Stomach (tissue), 19 donors: ENCODE measurements at places on chromosomes 7 and 10. TPM values are rescaled to one million over a fixed set of nuclear protein-coding genes. Genes with fewer than 3 reads are reported as not detected.

GRCh38 chr7:121372376-121373010 is 23.6 kb downstream of the FAM3C start:
- DNase-seq, result no peak

- DNase-seq, result peak; percentile 50
Observed at GRCh38 chr10:130137090-130137448, 878 bp downstream of the GLRX3 start.

- no peak for DNase-seq
Observed at GRCh38 chr10:92131275-92131820, 159.5 kb downstream of the CPEB3 start.

- no peak for DNase-seq
Observed at GRCh38 chr7:99270702-99271101, 1.9 kb upstream of the MYH16 start.

GRCh38 chr7:151759591-151760042 is 117.3 kb downstream of the PRKAG2 start:
- peak; percentile 65 for DNase-seq

- DNase-seq, result no peak
Observed at GRCh38 chr10:17046989-17047388, 82.6 kb downstream of the CUBN start.

Gene CALHM1
- not detected for total RNA-seq

- no peak for DNase-seq
Observed at GRCh38 chr10:14486777-14487487, 156.2 kb upstream of the FRMD4A start.

Gene HECW1
- total RNA-seq, result 11.1 TPM

- DNase-seq, result no peak
Observed at GRCh38 chr7:150449206-150449952, 1.1 kb upstream of the GIMAP8 start.

DNA sequence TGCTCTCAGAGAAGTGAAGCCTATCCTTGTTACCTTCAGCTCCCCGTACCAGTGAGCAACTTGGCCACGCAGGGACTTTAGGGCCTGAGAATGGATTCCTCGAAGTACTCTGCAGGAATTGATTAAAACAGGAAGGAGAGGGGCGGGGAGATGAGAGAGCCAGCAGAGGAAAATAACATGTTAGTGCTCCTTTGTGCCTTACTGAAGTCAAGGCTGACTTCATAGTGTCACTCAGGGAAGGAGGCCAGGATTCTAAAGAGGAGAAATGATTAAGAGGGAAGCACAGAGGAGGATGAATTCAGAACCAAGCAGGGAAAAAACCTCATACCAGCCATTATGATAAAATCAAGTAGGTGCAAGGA is 195.6 kb upstream of the RHOBTB1 start:
- DNase-seq, result no peak

GRCh38 chr10:34433241-34434076 is 381.6 kb downstream of the PARD3 start:
- no peak for DNase-seq
